Activated CD4-positive, alpha-beta T cell treated with anti-CD3 and anti-CD28 coated beads, Interleukin-2, amount 10 ng/mL, durations not matched to agents 7 days and 5 days (primary cell): ENCODE measurements at places on chromosomes 7 and 10. TPM values are rescaled to one million over a fixed set of nuclear protein-coding genes. Genes with fewer than 3 reads are reported as not detected.

PNLIPRP2 gene
- not detected for total RNA-seq

C10orf53 gene
- total RNA-seq, result not detected

SSMEM1 gene
- total RNA-seq, result not detected

ZNF853 gene
- 0.33 TPM for total RNA-seq

DRGX gene
- not detected for total RNA-seq

H2BK1 gene
- total RNA-seq, result not detected

ZNF804B gene
- total RNA-seq, result not detected

WDR86 gene
- 0.77 TPM for total RNA-seq

CCDC146 gene
- 10.5 TPM for total RNA-seq

ACTL6B gene
- total RNA-seq, result not detected

OR2A14 gene
- not detected for total RNA-seq

KLF14 gene
- not detected for total RNA-seq

EBF3 gene
- total RNA-seq, result not detected

HOXA9 gene
- not detected for total RNA-seq

FANK1 gene
- total RNA-seq, result 0.31 TPM

NUTM2D gene
- total RNA-seq, result 2.1 TPM

LIPM gene
- not detected for total RNA-seq

RHOBTB1 gene
- 0.06 TPM for total RNA-seq
